HS-5 (cell line): ENCODE measurements at places on chromosomes 4 and X.

DNA sequence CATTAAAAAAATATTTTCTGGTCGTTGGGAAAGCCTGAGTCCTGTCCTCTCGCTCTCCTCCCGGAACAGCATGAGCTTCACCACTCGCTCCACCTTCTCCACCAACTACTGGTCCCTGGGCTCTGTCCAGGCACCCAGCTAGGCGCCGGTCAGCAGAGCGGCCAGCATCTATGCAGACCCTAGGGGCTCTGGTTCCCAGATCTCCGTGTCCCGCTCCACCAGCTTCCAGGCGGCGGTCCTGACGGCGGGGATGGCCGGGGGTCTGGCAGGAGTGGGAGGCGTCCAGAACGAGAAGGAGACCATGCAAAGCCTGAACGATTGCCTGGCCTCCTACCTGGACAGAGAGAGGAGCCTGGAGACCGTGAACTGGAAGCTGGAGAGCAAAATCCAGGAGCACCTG is 807.2 kb upstream of the NDST4 start:
- no peak for DNase-seq

- no peak for DNase-seq
Measured at GRCh38 chrX:31988975-31989374, 917.1 kb upstream of the FTHL17 start.

GRCh38 chrX:44873415-44874276 is 658 bp downstream of the KDM6A start:
- DNase-seq: no peak

DNA sequence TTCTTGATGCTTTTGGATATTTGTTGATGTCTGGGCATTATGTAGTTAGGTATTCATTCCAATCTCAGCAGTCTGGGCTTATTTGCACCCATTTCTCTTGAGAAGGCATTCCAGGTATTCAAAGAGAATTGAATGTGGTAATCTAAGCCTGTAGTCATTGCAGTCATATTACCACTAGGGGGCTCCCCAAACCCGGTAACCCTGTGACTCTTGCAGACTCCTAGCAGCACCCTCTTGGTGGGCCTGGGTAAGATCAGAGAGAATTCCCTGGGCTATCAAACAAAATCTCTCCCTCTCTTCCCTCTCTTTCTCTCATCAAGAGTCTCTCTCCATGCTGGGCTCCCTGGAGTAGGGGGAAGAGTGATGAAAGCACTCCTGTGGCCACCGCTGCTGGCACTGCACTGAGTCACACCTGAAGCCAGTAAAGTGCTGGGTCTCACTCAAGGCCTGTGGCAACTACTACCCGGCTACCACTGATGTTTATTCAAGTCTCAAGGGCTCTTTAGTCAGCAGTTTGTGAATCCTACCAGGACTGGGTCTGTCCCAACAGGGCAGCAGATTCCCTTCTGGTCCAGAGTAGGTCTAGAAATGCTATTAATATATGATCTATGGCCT is 187.7 kb upstream of the NUDT10 start:
- DNase-seq: no peak

DNA sequence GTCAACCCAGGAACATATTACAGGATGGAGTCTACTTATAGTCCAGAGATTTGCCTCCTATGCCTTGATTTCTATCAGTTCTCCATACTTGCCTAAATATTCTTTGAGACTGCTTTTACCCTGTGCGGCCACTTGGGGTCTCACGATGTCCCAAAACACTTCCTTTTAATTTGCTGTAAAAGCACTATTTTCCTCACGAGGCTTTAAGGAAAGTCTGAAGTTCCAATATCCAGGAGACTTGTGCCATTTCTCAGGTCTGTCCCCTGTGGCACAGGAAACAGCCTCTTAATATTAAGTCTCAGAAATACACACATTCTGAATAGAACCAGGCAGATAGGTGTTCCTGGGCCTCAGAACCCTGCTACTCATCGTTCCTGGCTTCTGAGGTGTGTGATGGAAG is 142.9 kb downstream of the TMEM164 start:
- DNase-seq: no peak

DNA sequence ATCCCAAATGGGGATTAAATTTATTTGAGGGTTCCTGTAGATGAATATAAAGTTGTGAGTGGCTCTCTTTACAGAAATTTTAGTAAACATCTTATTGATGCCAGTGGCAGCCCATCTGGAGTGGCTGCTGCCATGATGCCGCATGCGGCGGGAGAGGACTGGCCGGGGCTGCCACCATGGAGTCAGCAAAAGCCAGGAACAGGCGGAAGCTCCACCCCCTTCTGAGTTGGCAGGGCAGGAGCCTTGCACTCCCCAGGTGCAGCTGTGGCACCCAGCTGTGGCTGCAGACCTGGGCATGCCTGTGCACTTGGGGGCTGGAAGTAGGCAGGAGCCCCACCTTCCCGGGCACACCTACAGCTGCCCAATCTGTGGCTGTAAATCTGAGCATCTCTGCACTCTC is 92.3 kb downstream of the KCNIP4 start:
- no peak for DNase-seq

GRCh38 chr4:110514889-110515479 is 39.0 kb downstream of the ENPEP start:
- DNase-seq: no peak

GRCh38 chrX:18351784-18352183 is 2.7 kb downstream of the SCML2 start:
- no peak for DNase-seq

GRCh38 chrX:139881572-139881971 is 51.3 kb downstream of the ATP11C start:
- DNase-seq: peak; percentile 28

DNA sequence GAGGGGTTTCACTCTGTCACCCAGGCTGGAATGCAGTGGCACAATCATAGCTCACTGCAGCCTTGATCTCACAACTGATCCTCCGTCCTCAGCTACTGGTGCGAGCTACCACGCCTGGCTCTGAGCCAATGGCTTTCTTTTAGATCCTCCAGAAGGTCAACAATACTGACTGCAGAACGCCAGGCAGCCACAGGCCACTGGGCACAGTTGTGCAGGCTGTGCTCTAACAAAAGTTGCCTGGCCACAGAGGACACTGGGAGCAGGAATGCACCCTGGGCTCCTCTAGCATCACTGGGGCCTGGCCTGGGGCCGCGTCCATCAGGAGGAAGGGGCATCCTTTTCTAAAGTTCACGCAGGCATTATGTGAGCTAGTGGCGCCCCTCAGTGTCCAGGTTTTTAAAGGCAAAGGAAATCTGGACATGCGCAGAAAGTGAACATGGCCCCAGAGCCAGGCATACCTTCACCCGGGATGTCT is 14.9 kb upstream of the PORCN start:
- DNase-seq: no peak

DNA sequence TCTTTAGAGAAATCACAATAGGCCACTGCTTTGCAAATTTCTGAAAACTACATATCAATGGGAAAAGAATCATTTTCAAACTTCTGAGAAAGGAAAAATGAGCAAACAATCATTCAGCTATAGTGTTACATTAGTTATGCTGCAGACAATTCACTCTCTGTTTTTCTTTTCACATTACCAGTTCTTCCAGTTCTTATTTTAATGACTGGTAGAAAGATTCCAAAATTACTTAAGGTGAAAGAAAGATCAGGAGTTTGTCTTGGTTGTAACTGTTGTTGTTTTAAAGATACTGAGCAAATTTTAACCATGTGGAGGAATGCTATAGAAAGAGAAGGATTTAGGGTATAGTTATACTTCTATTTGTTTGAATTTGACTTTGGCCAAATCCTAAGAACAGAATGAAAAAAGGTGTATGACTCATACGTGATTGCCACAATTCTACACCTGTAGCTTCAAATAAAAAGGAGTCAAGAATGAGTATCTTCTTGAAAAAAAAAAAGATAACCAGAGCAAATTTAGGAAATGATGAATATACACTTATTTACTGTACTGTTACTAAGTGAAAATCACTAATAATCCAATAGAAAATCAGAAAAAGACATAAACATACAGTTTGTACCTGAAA is 21.0 kb upstream of the RASGEF1B start:
- DNase-seq: no peak

DNA sequence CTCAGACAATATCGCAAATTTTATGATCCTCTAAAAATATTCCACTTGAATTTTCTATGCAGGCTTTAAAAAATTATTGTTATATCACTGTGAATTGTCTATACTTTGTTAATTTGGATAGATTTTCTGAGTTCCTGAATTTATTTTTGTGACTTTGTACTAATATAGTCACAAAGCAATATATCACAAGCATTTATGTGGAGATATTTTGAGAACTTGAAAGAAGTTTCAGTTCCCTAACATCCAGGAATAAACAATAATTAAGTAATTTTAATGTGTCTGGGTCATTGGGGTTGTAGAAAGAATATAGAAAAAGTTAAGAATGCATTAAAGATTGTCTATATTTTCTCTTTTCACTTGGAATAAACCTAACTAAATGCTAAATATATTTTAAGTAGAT is 32.0 kb downstream of the CXCL8 start:
- no peak for DNase-seq

GRCh38 chrX:119501511-119502148 is 33.4 kb downstream of the SLC25A5 start:
- no peak for DNase-seq
